Stimulated activated naive CD4-positive, alpha-beta T cell treated with Interleukin-2 at 50 U/mL for 16 hours (primary cell): ENCODE measurements at places on chromosomes 11 and 22.

- no peak for DNase-seq
Observed at GRCh38 chr11:17838102-17838501, 103.5 kb downstream of the KCNC1 start.

DNA sequence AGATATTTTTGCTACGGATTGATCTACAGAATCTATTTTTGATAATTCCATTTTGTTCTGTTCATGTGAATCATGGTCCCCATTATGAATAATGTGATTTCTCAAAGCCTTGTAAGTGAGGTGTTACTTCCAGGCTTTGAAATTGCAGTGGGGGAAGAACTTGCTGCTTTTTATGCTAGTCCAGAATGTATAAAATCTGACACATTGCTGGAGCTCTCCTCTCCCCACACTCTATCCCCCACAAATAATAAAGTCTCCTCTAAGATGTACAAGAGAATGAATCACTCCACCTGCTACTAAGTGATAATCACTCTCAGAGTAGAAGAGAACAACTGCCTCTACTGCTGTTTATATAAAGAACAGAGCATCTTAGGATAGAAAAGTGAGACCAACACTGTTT lies 5.9 kb upstream of the RAB6A start:
- no peak for DNase-seq

DNA sequence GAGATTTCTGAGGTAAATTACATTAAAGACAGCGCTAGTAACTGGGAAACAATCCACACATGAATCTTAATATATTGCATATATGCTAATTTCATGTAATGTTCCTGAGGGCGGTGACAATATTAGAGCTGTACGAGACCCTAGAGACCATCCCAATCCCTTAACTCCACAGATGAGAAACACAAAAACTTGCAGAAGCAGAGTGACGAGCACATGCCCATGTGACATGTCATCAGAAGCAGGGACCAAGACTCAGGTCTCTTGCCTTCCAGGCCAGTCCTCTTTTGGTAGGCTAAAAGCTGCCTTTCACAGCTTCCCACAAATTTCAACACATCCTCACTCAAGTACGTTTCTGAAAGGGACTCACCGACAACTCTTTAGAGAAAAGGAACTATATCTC lies 11.8 kb downstream of the MAPK1 start:
- DNase-seq: no peak

GRCh38 chr11:69948256-69949141 lies 129.3 kb upstream of the FGF3 start:
- DNase-seq: no peak

DNA sequence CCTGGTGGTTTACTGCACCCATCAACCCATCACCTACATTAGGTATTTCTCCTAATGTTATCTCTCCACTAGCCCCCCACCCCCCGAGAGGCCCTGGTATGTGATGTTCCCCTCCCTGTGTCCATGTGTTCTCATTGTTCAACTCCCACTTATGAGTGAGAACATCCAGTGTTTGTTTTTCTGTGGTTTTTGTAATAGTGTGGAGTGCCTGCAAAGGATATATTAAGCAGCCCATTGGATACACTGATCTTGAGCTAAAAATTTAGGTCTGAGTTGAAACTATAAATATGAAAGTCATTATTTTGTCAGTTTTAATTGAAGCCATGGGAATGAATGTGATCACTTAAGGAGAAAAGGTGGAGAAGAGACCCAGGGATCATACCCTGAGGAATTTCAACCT lies 23.0 kb downstream of the MRPL48 start:
- no peak for DNase-seq

DNA sequence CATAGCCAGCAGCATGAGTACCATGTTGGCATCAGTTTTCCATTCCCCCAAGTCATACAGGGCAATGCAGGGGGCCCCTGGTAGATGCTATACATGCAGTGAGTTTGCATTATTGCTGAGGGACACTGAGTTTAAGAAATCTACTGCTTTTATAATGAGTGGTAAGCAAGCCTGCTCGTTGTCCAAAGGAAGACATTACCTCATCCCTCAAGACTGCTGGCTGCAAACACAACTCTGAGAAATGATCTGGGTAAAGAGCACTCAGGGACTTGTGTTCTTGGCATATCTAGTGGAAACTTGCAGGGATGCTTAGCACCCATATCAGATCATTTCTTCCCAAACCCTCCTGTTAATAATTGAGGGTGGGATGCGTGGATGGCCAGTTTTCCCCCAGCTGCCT lies 77.9 kb downstream of the CWC15 start:
- DNase-seq: no peak

DNA sequence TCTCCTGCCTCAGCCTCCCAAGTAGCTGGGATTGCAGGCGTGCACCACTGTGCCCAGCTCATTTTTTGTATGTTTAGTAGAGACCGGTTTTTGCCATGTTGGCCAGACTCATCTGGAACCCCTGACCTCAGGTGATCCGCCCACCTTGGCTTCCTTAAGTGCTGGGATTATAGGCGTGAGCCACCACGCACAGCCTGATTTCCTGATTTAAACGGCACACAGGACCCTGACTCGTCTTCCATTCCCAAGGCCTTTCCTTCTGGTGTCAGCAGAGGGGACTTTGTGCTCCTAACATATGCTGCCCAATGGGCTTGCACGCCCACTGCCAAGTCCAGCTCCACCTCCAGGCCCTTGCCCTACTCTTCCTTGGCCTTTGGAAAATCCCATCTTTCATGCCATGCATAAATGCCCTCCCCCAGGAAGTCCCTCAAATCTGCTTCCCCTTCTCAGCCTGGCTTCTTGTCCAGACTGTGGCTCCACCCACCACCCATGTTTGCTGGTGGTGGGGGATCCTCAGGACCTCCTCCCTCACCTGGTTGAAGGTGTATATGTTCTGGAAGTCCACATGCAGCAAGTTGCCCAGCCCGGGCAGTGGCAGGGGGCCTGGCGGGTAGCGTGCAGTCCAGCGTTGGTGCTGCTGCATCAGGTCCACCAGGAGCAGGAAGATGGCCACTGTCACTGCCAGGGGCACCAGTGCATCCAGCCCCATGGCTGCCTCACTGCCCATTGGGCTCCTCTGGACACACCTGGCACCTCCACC lies 23.9 kb upstream of the CYP2D6 start:
- DNase-seq: no peak

DNA sequence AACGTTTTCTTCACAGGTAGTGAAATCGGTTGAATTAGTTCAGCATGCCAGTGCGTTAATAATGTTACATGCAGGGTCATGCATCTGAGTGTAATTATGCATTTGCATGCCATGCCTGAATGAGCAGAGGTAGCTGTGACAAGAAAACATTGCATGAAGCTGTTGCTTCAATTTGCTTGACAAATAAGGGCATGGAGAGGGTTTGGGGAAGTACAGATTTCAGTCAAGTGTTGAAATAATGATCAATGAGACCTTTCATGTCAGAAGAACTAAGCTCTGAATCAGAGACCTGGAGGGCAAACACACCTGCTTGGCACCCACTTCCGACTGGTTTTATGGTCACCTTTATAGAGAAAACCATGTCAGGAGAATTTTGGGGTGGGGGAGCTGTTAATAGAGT lies 221.4 kb downstream of the DBX1 start:
- DNase-seq: no peak

DNA sequence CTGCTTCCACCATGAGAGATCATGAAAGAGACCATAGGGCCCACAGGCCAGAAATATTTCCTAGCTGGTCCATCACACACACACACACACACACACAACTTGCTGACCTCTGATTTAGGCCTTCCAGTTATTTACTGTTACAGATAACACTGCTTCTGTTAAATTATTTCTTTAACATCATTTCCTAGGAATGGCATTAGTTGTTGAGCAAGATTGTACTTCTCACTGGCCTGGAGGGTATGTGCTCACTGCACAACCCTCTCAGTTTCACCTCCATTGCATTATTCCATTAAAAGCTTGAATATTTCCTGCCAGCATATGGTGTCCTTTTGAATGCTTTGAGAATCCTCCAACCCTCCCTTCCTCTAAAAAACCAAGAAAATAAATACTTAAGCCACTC lies 104.4 kb downstream of the MICAL2 start:
- DNase-seq: no peak

- no peak for DNase-seq
Observed at GRCh38 chr11:128549256-128549944, 38.0 kb downstream of the ETS1 start.

GRCh38 chr11:19344661-19345518 lies 104.1 kb upstream of the E2F8 start:
- no peak for DNase-seq

DNA sequence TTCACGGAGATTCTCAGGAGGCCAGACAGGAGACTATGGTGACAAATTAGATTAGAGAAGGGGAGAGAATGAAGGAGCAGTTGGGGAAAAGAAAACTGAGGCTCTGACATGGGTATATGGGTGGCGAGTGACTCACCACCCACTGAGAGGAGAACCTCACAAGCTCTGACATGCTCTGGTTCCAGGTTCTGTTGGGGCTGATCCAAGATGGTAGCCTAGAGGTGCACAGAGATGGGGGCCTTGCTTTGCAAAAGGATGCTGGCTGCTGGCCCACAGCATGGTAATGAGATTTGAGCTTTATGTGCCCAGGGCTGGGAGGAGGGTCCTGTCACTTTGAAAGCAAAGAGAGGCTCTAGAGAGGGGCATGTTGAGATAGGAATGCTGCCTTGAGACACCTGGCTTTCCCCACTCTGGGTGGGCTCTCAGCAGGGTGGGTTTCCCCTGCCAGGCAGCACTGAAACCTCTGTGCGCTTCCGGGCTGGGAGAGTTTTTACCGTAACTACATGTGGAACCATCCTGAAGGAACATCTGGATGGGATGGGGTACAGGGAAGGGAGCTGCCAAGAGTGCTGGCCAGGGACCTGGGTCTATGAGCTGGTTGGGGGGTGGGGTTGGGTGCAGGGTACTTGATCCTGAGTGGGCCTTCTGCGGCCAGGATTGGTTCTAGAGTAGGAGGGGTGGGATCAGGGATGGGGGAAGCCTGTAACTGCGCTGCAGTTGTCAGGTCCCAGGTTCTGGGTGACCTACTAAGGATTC lies 1.2 kb upstream of the GRK2 start:
- no peak for DNase-seq

GRCh38 chr22:36253523-36254490 lies 874 bp downstream of the APOL1 start:
- DNase-seq: peak; percentile 59

DNA sequence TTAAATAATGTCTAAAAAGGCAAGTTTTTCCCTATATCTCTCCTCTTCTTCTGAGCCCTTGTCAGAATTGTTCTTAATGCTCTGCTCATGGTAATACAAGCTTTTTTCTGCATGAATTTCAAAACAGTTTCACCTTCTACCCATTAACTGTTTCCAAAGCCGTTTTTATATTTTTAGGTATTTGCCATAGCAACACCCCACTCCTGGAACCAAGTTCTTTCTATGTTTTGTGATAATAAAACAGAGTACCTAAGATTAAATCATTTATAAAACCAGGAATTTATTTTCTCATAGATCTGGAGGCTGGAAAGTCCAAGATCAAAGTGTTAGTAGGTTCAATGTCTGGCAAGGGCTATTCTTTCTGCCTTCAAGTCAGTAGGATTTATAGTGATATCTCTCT lies 497.4 kb downstream of the ETS1 start:
- no peak for DNase-seq

DNA sequence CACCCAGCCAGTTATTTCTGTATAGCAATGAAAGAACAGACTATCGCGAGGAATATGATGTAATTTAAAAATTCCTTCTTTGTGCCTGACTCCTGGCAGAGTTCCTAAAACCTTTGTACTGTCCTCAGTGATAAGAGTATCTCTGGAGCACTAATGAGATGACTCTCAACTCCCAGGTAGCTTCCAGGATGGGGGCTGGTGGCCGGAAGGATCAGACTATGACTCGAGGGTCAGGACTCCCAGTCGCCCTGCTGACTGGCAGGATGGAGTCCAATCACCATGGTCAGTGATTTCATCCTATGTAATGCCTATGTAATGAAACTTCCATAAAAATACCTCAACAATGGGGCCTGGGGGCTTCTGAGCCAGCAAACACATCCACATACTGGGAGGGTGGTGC lies 135.1 kb downstream of the SHANK2 start:
- DNase-seq: no peak

GRCh38 chr11:34605481-34606325 lies 15.2 kb upstream of the EHF start:
- DNase-seq: no peak

GRCh38 chr11:19241260-19242178 lies 774 bp upstream of the E2F8 start:
- DNase-seq: no peak

GRCh38 chr11:12705874-12706273 lies 31.7 kb downstream of the TEAD1 start:
- no peak for DNase-seq

DNA sequence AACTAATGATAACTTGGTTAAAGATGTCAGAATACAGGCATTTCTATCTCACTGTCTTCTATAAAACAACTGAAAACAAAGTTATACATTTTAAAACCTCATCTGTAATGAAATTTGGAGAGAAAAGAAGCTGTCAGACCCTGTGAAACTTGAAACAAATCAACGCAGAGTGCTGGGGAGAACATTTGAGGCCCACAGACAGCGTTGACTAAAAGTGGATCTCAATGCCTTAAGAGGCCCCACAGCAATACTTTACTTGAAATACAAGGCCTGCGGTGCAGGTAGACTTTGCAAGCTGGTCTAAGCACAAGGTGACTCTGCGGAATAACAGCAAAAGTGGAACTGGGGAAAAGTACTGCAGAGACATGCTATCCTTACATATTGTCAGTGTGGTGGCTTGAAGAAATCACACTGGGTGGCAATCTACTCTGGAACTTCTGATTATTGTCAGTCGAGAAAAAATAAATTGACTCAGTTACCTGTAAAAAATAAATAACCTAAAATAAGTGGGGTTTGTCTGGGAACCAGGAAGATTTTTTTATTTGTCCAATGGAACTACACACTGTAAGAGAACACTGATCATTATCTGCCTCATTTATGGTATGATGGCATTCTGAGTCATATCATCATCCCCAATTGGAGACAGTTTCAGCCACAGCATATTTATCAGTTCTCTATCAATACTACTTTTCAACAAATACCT lies 138.9 kb downstream of the LUZP2 start:
- DNase-seq: no peak

GRCh38 chr11:722346-722811 lies 16.3 kb downstream of the EPS8L2 start:
- DNase-seq: no peak

GRCh38 chr11:76236092-76236999 lies 30.0 kb upstream of the WNT11 start:
- peak; percentile 41 for DNase-seq

DNA sequence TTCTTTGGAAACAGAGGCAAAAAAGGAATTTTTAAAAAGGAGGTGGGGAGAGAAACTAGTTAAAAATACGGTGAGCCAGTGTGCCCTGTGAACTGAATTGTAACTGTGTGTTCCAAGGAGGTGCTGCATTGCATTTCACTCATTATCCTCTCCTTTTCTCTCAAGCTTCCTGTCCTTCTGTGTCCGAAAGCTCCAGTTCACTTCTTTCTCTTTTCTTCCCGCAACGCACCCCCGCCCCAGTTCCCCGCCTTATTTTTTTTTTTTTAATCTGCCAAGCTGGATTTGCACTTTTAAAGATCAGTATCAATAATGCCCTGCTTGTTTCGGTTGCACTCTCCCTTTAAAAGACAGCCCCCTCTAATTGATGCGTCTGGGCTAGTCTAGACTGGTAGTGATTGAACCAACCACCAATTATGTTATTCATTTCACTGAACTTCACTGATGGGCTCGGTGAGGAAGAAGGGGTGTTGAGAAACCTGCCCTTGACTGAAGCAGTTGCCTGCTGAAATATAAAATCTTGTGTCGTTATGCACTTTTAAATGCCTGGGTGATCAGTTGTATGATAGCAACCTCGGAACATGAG lies 18.5 kb downstream of the BLID start:
- no peak for DNase-seq

GRCh38 chr11:118596224-118597146 lies 10.9 kb upstream of the PHLDB1 start:
- no peak for DNase-seq

- DNase-seq: no peak
Observed at GRCh38 chr11:120346233-120346632, 10.0 kb downstream of the ARHGEF12 start.
